Immature natural killer cell (primary cell): ENCODE measurements at places on chromosomes 3 and 15.

DNA sequence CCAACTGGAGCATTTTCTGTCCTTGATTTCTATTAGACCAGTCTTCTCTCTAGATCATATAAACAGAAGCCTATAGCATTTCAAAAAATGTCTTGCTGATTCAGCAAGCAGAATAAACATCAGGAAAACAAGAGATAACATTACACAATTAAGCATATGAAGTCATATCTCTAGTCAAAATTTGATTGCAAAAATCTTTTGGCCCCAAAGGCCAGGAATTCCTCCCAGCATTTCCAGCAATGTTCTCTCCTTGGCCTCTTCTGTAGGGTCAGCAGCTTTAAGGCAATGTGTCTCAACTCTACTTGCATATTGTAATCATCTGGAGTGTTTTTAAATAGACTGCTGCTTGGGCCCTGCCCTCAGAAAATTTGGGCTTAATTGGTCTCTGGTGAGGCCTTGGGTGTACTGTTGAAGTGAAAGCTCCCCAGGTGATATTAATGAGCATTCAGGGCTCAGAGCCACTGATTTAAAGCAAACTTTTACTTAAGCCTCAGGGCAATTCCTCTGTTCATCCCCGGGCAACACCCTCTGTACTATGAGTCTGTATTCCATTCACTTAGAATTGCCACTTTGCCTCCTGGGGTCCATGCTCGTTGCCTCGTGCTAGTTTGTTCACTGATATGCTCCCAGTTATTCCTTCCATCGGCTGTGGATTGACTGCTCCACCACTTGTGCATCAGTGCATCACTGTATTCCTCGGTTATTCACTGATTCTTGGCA, 1072.6 kb downstream of the ROBO2 start:
- DNase-seq = no peak

DNA sequence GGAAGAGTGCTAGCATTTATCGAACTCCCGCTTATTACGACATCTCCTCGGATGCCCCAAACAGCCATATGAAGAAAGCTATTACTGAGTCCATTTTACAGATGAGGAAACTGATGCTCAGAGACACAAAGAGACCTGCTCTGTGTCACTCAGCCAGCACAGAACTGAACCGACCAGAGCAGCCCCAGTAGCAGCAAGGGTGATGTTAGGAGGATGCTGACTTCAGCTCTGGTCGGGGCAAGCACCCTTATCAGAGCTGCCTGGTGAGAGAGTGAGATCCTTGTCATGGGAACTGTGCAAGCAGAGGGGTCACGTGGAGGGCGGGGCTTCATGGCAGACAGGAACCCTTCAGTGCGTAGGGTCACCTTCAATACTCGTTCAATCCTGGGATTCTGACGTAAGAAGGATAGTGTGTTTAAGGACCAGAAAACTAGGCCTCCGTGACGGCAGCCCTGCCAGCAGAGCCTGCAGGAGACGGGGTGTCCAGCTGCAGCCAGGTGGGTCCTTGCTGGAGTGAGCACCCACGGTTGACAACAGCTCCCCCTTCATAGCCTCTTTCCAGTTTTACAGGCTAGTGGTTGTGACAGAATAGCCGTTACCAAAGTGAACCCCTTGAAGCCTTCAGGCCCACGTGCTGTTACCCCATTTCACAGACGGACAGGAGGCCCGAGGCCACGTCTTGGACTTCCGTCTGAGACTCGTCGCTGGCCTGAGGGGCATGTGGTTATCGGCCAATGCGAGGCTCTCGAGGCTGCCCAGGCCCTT, 12.0 kb upstream of the IQSEC1 start:
- no peak for DNase-seq

- peak; percentile 47 for DNase-seq
Measured at GRCh38 chr15:75578173-75578947, 755 bp downstream of the PTPN9 start.

DNA sequence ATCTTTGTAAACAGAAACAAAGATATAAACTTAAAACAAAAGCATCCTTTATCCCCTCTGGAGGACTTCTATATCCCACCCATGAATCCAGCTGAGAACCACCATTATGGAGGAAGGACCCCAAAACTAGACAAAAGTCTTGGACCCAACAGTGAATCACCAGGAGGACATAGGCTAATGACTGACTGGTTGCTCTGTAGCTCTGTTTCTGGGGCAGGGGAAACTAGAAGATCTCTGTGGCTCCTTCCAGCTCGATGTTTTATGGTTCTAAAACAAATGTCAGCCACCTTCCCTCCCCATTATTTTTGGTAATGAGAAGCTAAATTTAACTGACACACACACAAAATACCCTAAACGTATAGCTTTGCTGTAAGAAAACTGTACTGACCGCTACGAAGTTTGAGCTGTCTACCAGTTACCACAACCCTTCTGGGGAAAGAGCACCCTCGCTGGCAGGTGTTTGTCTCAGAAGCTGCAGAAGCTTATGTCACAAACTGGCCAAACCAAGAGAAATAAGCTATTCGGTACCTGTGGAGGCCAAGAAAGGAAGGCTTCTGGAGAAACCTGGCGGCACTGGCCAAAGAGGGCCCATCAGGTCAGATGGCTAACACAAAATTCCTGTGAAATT, 36.4 kb downstream of the MB21D2 start:
- DNase-seq = no peak

DNA sequence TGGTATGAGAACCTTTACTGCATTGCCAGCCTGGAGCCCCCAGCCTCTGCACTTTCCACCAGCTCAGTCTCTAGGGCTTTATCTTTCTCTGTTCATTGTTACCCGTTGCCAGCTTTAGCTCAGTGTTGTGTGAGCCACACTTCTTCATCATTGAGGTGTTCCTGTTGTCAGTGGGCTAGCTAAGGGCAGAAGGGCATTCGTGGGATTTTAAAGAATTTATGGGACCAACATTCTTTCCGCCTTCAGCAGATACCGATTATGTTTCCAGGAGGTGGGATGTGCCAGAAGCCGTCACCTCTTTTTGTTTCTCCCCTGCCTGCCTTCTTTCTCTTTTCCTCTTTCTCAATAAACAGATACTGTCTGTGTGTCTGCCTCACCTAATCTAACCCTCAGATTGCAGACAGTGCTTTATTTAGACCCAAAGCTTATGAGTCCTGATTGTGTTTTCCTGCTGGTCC, 64.5 kb downstream of the PGPEP1L start:
- DNase-seq = no peak

GRCh38 chr3:10706156-10706739, 109.8 kb upstream of the SLC6A11 start:
- DNase-seq = no peak

DNA sequence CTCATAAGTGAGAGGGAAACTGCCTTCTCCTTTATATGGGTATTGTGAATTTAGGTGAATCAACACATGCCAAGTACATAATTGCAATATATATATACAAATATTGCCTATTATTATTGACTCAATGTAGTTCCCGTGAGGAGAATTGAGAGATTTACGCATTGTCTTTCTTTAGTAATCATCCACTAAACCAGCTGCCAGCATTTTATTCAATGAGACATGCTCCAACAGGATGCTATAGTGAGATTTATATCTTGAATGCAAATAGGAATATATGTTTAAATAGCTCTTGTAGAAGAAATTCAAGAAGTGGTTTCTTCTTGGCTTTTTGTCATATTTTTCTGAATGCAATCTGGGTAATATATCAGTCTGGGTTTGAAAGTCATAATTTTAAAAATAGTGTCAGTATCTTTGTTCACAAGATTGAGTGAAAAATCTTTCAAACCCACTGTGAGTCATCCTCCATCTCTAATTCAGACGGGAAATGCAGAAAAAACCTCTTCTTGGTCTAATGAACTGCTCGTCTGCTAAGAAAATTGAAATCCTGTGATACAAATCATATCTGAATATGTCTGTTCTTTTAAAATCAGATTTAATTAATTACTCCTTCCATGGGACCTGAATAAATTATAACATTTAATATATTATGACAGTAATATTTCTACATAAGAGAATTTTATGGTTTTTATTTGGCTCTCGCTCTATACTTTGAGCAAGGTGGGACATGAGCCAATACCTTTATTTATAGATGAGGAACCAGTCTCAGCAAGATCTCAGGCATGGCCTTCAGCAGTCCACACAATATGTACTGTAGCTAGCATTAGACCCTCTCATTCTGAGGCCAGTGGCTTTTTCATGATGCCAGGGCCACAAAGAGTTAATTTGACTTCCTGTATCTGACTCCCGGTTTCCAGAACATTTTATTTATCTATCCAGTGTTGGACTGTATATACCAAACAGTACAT, 516.0 kb downstream of the GABRG3 start:
- DNase-seq = no peak

DNA sequence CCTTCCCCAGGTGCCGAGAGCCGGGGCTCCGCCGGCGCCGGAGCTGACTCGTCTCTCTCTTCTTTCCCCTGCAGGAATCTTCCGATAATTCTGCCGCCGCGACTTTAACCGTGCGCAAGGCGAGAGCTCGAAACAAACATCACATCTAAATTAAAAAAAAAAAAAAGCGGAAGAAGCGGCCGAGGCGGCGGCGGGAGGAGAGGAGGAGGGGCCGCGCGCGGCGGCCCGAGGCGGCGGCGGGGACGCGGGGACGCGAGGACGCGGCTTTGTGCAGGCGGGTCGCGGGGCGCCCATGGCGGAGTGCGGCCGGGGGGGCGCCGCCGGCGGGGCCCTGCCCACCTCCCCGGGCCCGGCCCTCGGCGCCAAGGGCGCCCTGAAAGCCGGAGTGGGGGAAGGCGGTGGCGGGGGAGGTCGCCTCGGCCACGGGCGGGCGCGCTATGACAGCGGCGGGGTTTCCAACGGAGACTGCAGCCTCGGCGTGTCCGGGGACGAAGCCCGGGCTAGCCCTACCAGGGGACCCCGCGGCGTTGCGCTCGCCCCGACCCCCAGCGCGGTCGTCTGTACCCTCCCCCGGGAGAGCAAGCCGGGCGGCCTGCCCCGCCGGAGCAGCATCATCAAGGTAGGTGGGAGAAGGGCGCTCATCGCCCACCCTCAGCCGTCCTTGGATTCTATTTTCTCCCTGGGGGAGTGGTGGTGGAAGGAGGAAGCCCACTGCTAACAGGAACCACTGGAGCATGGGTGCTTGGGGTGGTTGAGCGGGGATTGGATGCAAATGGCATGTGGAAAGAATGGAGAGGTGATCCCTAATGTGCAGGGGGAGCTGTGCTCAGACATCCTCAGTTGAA, at the start of gene PLCL2:
PLCL2 (plus strand) TSS at position 208 of the 845 bp plus-strand sequence; CDS start at position 293, 85 bp downstream.
- DNase-seq = peak; percentile 74

- DNase-seq = no peak
Measured at GRCh38 chr15:36364377-36364776, 215.0 kb upstream of the CDIN1 start.

DNA sequence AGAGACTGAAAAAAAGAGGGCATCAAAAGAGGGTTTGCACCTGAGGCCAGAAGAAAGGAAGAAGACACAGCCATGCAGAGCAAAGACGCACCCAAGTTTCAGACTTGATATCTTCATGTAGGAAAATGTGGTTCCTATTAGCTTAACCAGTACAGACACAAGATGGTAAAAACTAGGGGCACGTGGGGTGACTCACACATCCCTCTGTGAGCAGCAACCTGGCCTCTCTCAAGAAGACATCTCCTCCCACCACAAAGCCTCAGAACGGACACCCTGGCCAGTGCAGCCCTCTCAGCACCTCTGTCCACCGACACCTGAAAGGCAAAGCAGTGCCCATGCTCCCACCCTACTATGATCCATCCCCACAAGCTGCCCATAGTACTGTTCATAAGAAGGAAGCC, 33.3 kb downstream of the GLB1 start:
- DNase-seq = peak; percentile 9

GRCh38 chr3:63351159-63352007, 73.3 kb downstream of the SYNPR start:
- peak; percentile 2 for DNase-seq

DNA sequence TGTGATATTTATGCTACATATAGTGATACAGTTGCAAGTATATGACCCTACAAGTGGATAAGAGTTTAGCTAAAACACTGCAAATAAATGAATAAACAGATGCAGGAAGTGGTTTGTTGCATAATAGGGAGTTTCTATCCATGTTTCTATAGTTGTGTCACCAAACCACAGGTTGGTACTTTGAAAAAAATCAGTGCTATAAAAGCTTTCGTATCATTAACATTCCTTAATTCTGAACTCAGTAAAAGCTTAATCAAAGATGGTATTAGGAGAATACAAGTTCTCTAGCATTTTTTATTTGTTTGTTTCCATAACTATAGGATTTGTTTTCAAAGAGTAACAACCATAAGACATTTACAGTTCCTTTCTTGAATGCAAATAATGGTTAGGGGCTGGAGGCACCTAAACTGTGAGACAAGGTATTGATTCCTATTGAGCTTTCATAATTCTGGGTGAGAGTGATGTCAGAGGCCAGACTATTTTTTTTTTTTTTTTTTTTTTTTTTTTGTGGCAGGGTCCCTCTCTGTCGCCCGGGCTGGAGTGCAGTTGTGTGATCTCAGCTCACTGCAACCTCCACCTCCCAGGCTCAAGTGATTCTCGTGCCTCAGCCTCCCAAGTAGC, 29.6 kb downstream of the CPOX start:
- DNase-seq = peak; percentile 54

DNA sequence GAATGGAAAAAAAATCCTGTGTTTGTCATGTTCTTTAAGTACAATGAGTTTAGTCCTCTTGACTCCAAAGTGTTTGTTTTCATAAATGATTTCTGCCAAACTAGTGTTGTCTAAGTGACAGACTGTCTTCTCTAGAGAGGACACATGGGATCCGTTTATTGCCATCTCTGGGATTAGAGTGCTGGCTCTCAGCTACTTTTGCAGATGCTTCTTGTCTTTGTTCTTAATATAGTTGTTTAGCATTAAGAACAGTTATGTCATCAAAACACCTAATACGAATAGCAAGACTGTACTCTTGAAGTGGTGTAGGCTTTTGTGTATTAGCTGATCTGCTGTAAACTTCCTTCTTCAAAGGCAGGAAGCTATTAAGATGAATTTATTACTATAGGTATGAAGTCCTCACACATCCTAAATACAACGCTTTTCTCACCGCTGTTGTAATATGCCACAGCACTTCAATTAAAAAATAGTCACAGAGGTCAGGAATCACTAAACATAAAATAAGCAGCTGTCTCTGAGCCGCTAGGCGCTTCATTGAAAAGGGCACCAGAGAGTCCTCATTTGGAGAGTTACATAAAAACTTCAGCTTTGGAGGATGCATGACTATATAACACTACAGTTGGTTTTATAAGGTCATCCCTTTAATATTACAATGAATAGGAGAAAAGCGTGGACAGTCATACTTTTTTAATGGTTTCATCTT, 128.3 kb upstream of the ZNF385D start:
- no peak for DNase-seq

- DNase-seq = no peak
Measured at GRCh38 chr15:24678485-24678884, 2.9 kb downstream of the NPAP1 start.

- no peak for DNase-seq
Measured at GRCh38 chr3:52845691-52846431, 11.0 kb upstream of the MUSTN1 start.

DNA sequence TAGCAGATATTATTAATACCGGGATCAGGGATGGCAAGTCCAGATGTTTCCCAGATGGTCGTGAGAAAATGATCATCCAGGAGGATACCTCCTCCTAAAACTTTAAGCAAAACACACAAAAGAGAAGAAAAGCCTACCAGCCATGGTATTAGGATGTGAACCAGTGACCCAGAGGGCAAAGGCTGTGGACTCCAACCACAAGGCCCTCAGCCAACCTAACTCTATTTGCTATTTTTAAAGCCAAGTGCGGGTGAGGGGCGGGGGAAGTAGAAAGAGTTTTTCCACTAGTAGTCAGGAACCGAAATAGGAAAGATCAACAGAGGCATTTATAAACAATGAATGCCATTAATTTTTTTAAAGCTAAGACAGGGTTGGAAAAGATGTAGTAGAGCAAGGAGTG, 77.4 kb downstream of the STAC start:
- no peak for DNase-seq

- no peak for DNase-seq
Measured at GRCh38 chr3:78260388-78260787, 1220.5 kb downstream of the ROBO2 start.

GRCh38 chr3:111901637-111902036, 42.6 kb downstream of the PHLDB2 start:
- DNase-seq = no peak
